ENCODE measurements at places on chromosomes 12 and 14. TPM values are rescaled to one million over a fixed set of nuclear protein-coding genes. Genes with fewer than 3 reads are reported as not detected.

NUAK1 gene
- 25.7 TPM for total RNA-seq

TMEM119 gene
- under 0.01 TPM for total RNA-seq

CELA1 gene
- not detected for total RNA-seq

MORN3 gene
- total RNA-seq, result 1.1 TPM

ASB2 gene
- total RNA-seq, result not detected

HSPB8 gene
- 6.5 TPM for total RNA-seq

CIROP gene
- total RNA-seq, result not detected

ADAM21 gene
- 0.18 TPM for total RNA-seq

C12orf50 gene
- not detected for total RNA-seq

PAN2 gene
- 21.7 TPM for total RNA-seq

KLHDC1 gene
- total RNA-seq, result 1.1 TPM

TMBIM6 gene
- 269 TPM for total RNA-seq

SLC15A5 gene
- total RNA-seq, result not detected

SMIM41 gene
- not detected for total RNA-seq

DPF3 gene
- 18.5 TPM for total RNA-seq

KLHL33 gene
- total RNA-seq, result not detected

C12orf76 gene
- total RNA-seq, result 15.6 TPM

TAS2R19 gene
- total RNA-seq, result 3.4 TPM
